ENCODE measurements at places on chromosomes 12 and 14.

GRCh38 chr12:68622250-68622649 lies 11.6 kb downstream of the RAP1B start:
- DNase-seq = no peak

DNA sequence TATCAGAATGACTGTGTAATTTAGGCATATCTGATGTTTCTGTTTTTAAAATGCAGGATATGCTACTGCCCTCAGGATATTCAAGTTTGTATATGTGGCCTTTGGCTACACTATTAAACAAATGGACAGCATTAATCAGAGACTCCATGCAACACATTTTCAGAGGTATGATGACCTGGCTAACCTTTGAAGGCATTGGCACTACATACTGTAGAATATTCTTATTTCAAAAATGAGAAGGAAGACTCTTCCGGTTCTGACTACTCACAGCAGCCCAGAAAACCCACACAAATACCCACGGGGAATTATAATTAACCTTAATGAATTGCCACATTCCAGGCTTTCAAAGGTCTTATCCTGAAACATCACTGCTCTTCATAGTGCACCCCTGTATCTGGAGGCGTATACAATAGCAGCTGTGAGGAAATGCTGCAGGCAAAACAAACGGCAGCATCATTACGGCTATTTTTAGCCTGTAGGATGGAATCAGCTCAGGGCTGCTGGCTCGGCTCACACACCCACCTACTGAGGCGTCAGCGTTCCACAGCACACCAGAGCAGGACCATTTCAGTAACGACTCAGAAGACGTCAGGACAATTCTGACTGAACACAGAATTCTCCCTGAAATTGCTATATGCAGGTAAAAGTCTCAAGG lies 648.5 kb downstream of the RPS29 start:
- no peak for DNase-seq

DNA sequence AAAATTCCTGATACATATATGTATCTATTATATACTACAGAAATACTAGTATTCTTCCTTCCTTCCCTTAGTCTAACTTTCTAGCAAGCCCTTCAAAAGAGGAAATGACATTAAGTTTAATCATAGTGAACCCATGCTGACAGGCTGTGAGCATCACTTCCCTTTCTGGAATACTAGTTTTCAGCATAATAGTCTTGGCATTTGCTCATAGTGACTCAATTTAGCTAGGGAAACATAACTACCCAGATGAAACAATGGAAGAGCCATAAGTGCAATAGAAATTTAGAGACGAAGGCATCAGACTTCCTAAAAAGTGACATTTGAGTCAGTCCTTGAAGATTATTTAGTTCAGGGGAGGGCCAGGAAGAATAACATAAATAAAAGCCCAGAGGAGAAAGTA lies 184.5 kb upstream of the CRY1 start:
- DNase-seq = peak; percentile 90

GRCh38 chr12:132572106-132572505 lies 38.3 kb downstream of the LRCOL1 start:
- no peak for DNase-seq

GRCh38 chr12:69840727-69841126 lies 15.7 kb downstream of the MYRFL start:
- DNase-seq = no peak

GRCh38 chr12:8950221-8950527 lies 729 bp upstream of the M6PR start:
- DNase-seq = no peak

- DNase-seq = peak; percentile 31
These were observed 34.0 kb downstream of the EMP1 start for GRCh38 chr12:13230500-13230899.

DNA sequence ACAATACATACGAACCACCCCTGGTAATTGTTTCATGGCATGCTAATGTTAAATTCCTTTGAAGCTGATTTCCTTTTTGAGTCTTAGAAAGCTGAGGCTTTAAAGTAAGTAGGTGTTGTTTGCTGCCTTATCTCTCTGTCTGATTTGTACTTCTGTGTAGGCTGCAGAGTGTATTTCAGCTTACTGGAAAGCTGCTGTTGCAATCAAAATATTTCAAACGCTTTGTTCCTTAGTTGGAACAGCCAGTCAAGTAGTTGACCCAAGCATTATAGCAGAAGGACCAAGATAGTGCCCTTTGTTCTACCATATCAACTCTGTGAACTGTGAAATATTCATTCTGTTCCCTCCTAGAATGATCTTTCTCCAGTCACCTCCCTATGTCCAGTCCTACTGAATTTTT lies 3.1 kb downstream of the PKP2 start:
- DNase-seq = no peak

GRCh38 chr14:99773521-99774497 lies 19.4 kb upstream of the EML1 start:
- no peak for DNase-seq

GRCh38 chr14:52060080-52060479 lies 8.8 kb downstream of the NID2 start:
- no peak for DNase-seq

DNA sequence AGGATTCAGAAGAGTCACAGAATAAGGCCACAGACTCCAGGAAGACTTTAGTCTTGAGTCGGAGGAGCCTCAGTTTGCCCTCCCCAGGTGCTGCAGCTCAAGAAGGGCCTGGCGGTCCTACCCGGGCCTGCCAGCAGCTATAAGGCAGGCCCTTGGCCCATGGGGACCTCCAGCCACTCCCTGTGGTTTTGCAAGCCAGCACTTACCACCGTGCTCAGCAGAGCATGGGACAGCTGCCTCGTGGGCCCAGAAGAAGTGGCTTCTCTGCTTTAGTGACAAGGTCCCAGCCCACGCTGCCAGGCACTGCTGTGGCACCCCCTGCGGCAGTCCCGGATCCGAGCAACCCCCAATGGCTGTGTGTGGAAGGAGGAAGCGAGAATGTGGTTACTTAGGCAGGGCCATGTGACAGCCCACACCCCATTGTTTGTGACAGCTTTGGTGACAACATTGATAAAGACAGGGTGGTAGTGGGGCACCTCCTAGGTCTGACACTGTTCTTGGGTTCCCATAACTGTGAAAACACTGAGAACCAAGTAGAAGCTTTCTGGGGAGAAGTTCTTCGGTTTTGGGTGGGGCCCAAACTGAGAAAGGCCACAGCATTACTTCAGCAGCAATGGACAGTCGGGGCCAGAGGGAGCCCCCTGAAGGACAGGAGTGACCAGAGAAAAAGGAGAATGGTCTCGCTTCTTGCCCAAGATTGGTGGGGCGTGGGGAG lies at the start of gene SELPLG:
Gene SELPLG (minus strand): TSS at position 361 of the 715 bp plus-strand sequence. CDS start 9,587 bp downstream, outside the sequence.
- DNase-seq = no peak

DNA sequence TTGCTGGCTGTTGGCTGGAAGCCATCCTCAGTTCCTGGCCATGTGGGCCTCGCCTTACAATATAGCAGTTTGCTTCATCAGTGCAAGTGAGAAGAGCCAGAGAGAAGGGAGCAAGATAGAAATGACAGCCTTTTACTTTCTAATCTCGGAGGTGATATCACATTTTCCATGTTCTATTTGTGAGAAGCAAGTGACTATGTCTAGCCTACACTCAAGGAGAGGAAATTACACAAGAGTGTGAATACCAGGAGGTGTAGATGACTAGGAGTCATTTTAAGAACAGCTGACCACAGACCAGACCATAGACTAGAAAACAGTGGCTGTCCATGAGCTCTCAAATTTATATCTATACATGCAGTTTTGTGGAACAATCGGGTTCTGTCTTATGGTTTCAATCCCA lies 163.0 kb upstream of the NRXN3 start:
- no peak for DNase-seq

DNA sequence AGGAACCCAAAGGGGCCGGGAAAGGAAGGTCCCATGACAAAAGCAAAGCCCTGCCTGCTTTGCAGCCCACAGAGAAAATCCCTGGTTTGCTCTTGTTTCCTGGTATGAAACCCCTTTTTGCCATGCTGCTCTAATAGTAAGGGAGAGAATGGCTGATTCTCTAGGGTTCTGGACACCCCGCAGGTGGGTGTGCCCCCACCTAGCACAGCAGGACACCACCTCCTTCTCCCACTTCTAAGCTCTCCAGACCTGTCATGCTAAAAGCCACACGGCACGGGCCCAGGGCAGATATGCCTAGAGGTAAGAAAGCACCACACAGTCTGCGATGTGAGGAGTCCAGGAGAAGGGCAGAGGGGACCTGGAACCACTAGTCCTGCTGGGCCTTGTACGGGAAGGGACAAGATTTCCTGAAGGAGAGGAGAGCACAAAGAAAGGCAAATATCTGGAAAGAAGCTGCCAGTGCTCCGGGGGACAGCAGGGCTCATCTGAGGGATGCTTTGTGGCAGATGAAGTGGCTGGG lies 113.3 kb downstream of the BCL11B start:
- DNase-seq = no peak

- no peak for DNase-seq
These were observed 10.2 kb upstream of the LLPH start for GRCh38 chr12:66140731-66141130.

- no peak for DNase-seq
These were observed 29.7 kb downstream of the EML1 start for GRCh38 chr14:99822800-99823455.

DNA sequence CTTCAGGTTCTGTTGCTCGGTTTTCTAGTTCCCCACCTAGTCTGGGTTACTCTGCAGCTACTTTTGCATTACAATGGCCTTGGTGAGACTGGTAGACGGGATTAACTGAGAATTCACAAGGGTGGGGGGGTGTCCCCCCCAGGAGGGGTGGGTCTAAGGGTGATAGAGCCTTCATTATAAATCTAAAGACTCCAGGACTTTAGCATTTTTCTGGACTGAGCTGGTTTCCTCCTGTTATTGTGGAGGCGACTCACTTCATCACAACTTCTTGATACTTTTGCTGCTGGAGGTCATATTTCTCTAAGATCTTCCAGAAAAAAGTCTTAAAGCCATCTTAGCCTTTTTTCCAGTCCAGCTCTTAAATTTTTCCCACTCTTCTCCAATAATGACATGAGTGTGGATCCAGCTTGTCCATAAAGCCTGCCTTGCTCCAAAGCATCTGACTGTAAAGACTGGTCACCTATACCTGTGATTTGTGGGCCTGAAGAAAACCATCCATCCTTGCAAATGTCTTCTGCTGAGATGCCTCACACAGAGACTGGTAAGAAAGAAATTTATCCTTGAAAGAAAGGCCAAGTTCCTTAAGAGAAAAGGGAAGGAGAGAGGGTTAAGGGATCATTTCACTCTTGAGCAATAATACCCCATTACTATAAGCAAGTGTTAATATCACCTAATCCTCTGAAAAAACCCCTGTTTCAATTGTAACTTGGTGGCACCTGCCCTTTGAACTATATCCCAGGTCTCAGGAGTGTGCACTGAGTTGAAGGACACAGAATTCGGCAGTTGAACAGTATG lies 19.7 kb upstream of the SLC2A14 start:
- DNase-seq = peak; percentile 34

DNA sequence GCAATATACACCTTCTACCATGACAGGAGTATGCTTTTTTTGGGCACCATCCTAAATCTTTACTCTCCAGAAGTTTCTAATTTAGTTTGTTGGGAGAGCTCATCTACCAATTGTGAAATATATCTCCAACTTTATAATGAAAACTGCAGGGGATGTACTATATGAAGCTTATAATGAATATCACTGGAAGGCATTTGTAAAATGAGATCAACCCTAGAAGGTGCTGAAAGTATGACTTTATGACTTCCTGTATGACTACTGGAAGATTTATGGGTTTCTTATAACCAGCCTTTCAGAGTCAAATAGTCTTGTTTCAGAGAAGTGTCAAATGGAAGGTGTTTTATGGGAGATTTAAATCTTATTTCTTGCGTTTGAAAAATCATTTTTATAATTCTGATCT lies 122.9 kb downstream of the MYRFL start:
- DNase-seq = peak; percentile 5

- no peak for DNase-seq
These were observed 382.3 kb downstream of the KCNH5 start for GRCh38 chr14:62662811-62663455.

DNA sequence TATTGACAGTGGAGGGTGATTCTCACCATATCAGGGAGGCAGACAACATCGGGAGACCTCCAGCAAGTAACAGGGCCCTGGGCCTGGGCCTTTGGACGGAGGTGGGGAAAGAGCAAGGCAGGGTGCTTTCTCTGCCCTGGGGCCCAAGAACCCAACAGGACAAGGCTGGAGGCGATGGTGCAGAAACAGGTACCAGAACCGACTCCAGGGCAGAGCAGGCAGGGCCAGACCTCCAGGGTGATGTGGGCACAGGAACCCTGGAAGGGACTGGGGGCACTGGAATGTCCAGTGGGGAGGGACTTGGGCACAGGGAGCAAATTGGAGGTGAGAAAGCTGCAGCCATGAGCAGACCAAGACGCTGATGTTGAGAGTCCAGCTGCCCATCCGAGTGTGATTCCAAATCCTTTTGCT lies 44.4 kb downstream of the PRMT8 start:
- DNase-seq = no peak

- no peak for DNase-seq
These were observed 73.2 kb upstream of the MDM1 start for GRCh38 chr12:68405343-68405781.

- no peak for DNase-seq
These were observed 406.1 kb upstream of the TMPO start for GRCh38 chr12:98109266-98109665.

DNA sequence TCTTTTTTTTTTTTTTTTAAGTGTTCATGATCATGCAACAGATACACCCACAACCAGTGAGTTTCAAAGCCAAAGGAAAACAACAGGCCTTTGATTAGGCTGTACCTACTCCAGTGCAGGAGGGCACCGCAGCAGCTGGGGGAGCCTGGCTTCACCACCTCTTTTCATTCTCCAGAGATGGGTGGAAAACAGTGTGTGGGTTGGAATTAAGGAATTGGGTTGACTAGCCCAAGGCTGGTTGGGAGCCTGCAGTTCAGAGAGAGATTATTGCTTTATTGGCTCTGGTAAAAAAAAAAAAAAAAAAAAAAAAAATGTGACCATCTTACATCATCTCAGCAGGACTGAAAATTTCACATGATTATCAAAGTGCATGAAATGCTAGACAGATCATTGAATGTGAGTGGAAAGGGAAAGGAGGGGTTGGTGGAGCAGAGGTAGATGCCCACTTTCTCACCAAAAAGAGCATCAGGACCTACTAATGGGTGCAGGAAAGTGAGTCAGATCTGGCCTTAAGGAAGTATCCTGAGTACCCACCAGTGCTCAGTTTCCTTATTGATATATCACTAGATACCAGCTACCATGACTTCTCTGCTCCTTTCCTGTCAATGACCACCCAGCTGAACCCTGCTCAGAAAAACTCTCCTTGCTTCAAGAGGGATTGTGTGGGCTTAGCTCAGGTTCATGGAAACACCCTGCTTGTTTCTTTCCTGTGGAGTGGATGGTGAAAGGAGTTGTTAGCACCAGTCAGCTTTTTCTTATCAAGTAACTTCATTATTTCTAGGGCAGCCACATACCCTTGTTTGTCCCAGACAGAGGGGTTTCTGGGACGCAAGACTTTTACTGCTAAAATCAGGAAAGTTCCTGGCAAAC lies 54.8 kb upstream of the DYRK2 start:
- no peak for DNase-seq

GRCh38 chr14:77641534-77642341 lies 25.3 kb upstream of the SPTLC2 start:
- peak; percentile 64 for DNase-seq

DNA sequence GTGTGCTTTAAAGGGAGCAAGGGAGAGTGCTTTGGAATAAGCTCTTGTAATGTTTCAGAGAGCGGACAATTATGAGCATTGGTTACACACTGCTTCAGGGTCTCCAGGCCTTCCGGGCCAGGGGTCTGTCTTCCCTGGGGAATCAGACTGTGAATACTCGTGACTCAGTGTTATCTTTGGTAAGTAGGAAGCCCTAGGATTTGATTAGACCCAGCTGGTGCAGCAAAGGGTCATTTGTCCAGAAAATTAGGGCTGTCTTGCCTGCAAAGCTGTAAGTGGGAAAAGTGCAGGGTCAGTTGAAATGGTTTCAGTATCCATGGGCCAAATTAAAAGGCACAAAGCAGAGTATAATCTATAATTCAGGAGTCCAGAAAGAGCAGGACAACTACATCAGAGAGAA lies 475.6 kb downstream of the MED13L start:
- DNase-seq = no peak

Data from fibroblast of skin of back (primary cell).